ENCODE measurements at places on chromosomes 13 and 19. TPM values are rescaled to one million over a fixed set of nuclear protein-coding genes. Genes with fewer than 3 reads are reported as not detected.

TMC4 gene
- total RNA-seq, result 3.2 TPM

DNA sequence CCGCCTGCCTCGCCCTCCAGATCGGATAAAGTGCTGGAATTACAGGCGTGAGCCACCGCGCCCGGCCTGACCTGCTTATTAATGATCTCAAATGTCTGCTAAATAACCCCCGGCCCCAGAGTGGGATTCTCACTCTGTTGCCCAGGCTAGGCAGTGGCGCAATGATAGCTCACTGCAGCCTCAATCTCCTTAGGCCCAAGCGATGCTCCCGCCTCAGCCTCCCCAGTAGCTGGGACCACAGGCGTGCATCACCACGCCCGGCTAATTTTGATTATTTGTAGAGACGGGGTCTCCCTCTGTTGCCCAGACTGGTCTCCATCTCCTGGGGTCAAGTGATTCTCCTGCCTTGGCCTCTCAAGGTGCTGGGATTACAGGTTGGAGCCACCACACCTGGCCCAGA is 626 bp upstream of the ATP5F1D start:
- DNase-seq, result no peak

GRCh38 chr13:57314897-57315520 is 148.0 kb downstream of the PRR20E start:
- no peak for DNase-seq

DNA sequence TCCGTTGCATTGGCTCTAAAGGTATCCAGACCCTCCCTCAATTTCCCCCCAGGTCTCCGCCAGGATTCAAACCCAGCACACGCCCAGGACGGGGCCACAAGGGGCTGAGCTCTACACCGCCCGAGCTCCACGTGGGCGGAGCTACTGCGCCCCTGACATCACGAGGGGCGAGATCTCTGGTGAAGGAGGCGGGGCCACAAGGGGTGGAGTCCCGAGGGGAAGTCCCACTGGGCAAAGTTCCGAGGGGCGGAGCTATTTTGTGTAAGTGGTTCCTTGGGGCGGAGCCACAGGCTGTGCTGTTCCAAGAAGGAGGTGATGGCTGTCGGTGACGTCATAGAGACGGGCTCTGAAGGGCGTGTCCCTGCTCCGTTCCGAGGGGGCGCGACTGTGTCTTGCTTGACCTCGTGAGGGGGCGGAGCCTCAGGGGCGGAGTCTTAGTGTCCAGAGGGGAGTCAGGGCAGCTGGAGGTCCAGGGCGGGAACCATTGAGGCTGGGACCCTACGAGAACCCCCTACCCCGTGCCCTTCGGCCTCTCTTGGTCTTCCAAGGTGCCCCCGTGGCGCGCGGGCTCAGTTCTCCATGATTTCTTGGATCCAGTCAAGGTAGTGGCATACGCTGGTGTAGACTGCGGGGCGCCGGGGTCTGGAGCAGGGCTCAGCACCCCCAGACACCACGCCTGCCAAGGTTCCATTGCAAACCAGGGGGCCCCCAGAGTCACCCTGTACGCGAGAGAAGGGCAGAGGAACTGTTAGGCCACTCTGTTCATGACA is 1.3 kb upstream of the KLK8 start:
- DNase-seq, result no peak

NOVA2 gene
- total RNA-seq, result 0.22 TPM

- no peak for DNase-seq
These were observed 1761.5 kb downstream of the PCDH9 start for GRCh38 chr13:65468628-65469027.

DNA sequence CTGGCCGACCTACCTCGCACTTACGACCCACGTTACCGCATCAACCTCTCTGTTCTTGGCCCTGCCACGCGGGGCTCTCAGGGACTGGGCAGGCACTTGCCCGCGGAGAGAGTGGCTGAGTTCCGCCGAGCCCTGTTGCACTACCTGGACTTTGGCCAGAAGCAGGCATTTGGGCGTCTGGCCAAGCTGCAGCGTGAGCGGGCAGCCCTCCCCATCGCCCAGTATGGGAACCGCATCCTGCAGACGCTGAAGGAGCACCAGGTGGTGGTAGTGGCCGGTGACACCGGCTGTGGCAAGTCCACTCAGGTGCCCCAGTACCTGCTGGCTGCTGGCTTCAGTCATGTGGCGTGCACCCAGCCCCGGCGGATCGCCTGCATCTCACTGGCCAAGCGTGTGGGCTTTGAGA is 4.2 kb downstream of the DHX34 start:
- no peak for DNase-seq

GRCh38 chr19:17455308-17456123 is 5.2 kb downstream of the NXNL1 start:
- no peak for DNase-seq

- no peak for DNase-seq
These were observed 8.2 kb downstream of the KCTD12 start for GRCh38 chr13:76878043-76878442.

- no peak for DNase-seq
These were observed 34.0 kb downstream of the WDR87 start for GRCh38 chr19:37872383-37872782.

DNA sequence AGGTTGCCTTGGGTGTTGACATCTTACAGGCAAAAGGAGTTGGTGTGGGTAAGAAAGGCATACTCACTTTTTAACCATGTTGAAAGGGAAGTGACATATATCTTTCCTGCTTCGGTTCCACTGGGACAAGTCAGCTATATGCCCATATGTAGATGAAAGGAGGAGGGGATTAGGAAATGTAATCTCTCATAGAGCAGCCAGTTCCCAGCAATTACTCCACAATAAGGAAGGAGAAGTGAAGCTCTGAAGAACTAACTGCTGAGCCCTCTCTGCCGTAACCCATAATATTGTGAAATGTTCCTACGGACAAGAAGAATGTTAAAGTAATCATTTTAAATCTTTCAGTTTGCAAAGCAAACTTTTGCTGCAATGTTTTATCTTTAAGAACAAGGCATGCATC is 82.2 kb downstream of the EDNRB start:
- DNase-seq, result no peak

GRCh38 chr19:45423033-45423588 is 606 bp downstream of the ERCC1 start:
- DNase-seq, result no peak

TPP2 gene
- 27.6 TPM for total RNA-seq

- no peak for DNase-seq
These were observed 5.4 kb upstream of the PLAUR start for GRCh38 chr19:43675269-43675879.

DNA sequence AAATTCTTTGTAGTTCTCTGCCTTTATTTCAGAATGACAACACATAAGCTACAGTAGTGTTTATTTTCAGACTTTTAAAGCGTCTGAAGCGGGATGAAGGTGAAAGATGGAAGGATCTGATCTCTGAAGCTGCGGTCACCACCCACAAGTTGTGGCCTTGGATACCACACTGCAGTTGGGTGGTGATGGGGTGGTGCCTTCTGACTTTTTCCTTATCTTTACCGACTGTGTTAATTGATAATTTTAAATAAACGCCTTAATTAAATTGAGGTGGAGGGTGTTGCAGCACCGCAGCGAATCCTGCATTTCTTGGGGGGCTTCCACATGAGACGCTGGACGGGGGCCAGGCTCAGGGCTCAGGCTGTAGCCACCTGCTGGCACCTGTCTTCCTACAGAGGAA is 1.3 kb downstream of the TFDP1 start:
- DNase-seq, result no peak
